Fibroblast of skin of abdomen (primary cell): ENCODE measurements at places on chromosomes 13 and 19.
A peak's percentile ranks its signal among the peaks of the same experiment; 100 is the strongest.

DNA sequence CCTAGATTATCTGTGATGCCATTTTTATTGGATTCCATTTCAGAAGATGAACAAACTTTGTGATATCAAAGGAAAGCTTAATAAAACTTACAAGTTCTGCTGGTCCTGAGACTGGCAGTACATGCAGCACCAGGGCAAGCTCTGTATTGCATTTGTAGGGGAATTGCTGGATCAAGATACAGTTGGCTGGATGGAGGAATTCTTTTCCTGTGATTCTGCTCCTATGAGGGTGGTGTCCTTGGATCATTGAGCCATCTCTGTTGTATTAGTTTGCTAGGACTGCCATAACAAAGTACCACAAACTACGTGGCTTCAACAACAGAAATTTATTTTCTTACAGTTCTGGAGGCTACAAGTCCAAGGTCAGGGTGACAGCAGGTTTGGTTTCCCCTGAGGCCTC is 33.9 kb upstream of the CSNK1A1L start:
- DNase-seq, result no peak

DNA sequence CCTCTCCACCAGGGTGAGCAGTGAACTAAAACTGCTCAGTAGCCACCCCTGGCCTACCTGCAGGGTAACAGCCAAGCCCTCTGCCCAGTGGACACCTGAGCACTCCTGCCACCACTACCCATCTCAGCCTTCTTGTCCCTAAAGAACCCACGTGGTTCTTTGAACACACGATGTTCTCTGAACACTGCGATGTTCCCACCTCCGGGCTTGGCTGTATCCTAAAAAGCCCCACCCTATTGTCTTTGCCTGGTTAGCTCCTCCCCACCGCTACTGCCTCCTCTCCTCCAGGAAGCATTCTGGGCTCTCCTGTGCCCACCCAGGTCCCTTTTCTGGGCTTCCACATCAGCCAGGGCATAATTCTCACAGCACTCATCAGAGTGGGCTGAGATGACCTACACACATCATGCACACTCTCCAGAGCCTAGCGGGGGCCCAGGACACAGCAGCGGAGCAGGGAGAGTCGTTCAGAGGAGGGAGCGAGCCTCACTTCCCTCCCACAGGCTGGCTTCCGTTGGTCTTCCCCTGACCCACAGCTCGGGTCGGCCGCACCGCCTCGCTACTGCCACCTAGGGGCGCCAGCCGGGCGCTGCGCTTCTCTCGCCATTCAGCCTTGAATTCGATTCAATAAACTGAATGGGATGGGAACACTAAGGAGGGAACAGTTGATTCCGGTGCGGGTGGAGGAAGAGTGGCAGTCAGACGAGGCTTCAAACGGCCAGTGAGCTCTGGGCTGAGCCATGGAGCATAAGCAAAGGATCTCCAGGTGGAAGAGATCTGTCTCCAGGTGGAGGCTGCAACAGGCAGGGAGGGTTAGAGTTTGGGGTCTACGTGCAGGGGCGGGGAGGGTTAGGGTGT is 3.2 kb downstream of the ELAVL1 start:
- peak; percentile 65 for DNase-seq

DNA sequence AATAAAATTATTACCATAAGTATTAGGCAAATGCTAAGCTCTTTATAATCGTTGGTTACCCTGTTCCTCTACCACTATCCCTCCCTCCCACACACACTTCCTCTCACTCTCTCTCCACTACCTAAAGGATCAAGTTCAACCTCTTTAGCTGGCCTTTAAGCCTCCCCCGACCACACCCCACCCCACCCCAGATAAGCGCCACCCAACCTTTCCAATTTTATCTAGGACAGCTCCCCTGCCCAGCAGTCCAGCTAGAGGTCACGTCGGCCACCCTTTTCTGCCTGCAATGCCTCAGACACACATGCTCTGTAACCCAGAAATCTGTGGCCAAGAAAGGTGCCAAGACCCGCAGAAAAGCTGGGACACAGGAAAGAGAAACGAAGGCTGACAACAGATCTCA is 1.1 kb downstream of the LYPD4 start:
- DNase-seq, result no peak

GRCh38 chr13:24692561-24692960 is 12.4 kb downstream of the ATP12A start:
- DNase-seq, result peak; percentile 24

GRCh38 chr19:12689581-12690216 is 1.9 kb downstream of the GNG14 start:
- DNase-seq, result no peak

DNA sequence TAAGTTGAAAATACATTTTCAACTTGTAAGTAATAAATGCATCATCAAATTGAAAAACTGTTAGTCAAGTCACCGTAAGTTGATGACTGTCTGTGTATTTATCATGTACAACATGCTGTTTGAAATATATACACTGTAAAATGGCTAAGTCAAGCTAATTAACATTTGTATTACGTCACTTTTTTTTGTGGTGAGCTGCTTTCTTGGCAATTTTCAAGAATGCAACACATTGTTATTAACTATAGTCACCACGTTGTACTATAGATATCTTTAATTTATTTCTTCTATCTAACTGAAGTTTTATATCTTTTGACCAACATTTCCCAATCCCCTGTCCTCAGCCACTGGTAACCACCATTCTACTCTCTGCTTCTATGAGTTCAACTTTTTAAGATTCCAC is 57.0 kb downstream of the RBM26 start:
- peak; percentile 47 for DNase-seq

GRCh38 chr19:32181216-32181920 is 164.0 kb upstream of the ZNF507 start:
- DNase-seq, result no peak

GRCh38 chr13:95319551-95320274 is 18.5 kb upstream of the ABCC4 start:
- no peak for DNase-seq

DNA sequence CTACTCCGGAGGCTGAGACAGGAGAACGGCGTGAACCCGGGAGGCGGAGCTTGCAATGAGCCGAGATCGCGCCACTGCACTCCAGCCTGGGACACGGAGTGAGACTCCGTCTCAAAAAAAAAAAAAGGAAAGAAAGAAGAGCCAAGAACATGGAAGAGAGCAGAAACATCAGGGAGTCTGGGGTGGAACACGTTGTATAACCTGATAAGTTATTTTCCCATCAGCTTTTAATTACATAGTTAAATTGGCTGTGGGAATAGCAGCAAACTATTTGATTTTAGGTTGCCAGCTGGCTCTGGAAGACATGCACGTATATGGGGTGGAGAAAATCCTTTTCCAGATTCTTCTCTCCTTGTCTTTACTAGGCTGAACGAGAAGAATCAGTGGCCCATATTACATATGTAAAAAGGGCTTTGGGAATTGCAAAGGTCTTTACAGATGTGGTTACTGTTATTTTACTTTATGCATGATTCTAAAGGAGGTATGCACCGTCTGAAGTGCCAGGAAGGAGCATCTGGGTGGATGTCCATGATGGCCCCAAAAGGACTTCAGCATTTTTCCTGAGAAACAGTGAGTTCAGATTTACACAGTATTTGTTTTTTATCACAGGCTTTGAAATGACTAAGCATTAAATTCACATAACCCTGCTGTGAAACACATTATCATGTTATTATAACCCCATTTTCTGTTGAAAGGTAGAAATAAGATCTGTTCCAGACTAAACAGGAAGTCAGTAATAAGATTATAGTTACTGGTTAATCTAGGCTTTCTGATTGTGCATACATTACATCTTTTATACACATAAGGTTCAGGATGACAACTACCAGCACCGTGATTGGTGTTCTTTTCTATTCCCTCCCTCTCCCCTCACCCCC is 4.6 kb upstream of the NAA16 start:
- no peak for DNase-seq

DNA sequence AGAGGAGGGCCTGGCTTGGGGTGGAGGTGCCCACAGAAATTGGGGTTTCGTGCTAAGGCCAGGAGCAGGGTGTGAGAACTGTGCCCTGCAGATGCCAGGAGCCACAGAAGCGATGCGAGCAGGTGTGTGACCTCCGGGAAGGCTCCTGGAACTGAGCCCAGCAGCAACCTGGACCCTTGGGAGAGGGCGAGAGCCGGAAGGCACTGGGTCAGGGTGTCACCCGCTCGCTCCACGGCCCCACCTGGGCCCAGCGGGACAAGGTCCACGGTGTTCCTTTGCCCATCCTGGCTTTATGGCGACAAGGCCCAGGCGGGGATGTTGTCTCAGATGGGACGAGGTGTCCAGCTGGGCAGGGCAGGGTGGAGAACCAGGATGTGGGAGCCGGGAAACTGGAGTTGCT is 4.2 kb downstream of the MISP start:
- DNase-seq, result no peak

DNA sequence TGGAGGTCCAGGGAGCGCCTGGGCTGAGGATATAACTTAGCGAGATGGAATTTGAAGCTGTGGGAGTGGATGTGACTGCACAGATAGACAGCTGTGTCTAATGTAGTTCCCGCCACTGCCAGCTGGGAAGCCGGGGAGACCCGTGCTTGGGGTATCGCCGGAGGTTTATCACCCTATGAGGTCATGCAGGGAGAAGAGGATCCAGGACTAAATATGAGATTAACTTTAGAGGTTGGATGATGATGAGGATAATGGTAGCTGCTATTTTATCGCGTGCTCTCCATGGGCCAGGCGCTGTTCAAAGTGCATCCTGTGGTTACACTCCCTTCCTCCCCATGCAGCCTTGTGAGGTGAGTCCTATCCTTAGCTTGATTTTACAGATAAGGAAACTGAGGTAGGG is 19.9 kb downstream of the SSC5D start:
- DNase-seq, result no peak

DNA sequence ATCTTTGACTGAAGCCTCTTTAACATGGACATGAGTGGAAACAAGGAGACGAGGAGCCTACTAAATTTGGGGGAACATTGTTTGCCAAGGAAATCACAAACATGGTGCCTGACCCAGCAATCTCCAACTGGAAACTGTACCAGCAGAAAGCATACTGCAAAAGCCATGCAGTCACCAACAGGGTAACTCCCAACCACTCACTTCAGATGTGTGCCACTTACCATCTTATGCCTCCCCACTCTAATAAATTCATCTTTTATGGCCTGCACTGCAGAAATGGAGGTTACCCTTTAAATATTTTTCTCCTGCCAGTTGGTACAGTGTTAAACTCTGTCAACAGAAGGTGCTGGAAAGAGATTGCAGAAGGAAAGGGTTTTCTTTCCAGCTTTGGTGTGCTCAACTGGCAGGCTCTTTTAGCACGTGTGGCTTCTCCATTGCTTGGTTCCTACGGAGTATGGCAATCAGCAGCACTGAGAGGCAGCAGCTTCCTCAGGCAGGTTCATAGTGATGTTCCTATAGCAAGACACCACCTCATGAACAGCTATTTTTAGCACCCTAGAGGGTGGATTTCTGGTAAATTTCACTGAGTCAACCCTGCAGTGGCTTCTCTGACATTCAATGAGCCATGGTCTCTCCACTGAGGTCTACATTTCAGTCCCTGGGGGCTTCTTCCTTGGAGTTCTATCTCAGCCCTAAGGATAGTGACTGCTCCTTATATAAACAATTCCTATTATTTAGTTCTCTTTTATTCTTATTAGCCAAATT is 21.4 kb downstream of the MIR17HG start:
- peak; percentile 37 for DNase-seq

- DNase-seq, result no peak
These were observed 291.4 kb downstream of the DCLK1 start for GRCh38 chr13:35839806-35840205.

DNA sequence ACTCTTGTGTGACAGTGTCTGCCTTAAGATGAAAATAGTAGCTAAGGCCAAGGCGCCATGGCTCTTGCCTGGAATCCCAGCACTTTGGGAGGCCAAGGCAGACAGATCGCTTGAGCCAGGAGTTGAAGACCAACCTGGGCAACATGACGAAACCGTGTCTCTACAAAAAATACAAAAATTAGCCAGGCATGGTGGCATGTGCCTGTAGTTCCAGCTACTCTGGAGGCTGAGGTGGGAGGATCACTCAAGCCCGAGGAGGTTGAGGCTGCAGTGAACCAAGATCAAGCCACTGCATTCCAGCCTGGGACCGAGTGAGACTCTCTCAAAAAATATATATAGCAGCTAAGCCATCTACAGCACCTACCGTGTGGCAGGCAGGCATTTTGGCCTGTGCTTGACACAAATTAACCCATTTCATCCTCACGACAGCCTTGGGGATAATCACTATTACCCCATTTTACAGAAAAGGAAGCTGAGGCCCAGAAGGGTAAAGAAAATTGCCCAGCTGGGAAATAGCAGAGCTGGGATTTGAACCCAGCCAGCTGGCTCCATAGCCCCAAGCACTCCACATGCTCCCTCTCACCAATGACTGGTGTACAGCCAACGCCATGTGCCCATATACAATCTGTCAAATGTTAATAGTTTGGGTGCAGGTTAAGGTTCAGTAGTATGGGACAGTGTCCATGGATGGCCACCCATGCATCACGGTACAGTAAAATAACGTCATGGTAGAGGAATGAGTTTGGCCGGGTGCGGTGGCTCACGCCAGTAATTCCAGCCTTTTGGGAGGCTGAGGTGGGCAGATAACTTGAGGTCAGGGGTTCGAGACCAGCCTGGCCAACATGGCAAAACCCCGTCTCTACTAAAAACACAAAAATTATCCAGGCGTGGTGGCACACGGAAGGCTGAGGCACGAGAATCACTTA is 3.1 kb downstream of the SLC1A5 start:
- DNase-seq, result no peak

DNA sequence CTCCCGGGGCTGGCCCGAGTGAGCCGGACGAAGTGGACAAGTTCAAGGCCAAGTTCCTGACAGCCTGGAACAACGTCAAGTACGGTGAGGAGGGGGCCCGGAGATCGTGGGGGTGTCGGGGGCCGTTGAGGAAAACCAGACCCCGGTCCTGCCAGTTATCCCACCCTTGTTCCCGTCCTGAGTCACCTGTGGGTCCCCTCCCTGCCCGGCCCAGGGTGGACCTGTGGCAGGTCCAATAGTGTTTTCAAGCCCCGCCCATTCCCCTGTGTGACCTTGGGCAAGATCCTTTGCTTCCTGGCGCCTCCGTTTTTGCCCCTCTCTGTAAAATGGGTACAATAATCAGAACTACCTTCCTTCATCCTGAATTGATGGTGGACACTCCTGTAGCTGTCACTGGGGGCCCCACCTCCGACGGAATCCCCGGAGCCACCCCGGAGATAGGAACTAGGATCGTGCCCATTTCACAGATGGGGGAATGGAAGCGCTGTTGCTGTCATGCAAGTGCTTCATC is 593 bp downstream of the ATG4D start:
- no peak for DNase-seq

- DNase-seq, result peak; percentile 4
These were observed 804 bp downstream of the ZNF708 start for GRCh38 chr19:21328406-21328805.

DNA sequence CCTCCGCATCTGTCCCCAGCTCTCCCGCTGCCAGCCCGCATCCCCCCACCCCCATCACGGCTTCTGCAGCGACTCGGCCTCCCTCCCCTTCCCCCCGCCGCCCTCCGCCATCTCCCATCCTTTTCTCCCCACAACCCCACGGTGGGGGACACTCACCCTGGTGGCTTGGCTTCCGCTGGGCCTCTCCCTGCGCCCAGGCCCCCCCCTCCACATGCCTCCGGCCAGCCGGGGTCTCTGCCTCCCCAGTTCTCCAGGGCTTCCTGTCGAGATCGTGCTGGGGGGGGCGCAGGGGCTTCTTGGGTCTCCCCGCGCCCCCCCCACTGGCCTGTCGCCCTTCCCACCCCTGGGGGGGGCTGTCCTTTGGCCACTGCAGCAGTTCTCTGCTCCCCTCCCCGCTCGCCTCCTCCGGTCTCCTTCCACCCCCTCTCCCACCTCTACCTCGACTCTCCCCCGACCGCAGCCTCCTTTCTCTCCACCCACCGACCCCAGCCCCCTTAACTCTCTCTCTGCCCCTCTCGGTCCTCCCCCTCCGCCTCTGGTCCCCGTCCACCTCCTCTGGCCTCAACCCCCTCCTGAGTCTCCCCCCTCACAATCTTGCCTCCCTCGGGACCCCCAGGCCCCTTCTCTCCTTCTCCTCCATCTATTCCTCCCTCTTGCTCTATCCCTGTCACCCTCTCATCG is 17.1 kb downstream of the LRRC4B start:
- DNase-seq, result no peak
